ENCODE measurements at places on chromosomes 1 and 21. TPM values are rescaled to one million over a fixed set of nuclear protein-coding genes. Genes with fewer than 3 reads are reported as not detected.

DNA sequence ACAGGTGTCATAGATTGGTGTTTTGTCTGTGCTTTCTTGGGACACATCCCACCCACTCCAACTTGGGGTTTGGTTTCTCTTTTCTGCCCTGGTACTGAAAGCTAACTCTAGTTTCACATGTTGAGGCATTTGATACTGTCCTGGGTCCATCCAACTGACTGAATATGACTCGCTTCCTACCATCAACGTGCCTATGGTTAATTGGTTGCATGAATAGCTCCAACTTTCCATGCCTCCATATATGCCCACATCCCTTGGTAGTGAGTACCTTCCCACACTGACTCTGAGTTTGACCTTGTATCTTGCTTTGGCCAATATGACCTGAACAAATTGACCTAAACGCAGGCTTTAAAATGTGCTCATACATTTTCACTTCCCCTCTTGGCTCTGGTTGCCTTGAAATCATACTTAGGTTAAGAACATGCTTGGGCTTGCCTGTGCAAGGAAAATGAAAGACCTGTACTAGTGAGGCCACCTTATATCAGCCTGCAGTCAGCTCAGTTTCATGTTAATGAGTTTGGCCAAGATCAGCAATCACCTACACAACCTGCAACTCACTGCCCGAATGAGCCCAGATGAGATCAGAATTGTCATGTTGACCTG, 81.0 kb upstream of the KCNK2 start:
- no peak overlapping the region for H3K4me3 ChIP-seq
- peaks cover 2% of the 10 kb centered on the region for H3K4me1 ChIP-seq
- no peak overlapping the region for H3K27ac ChIP-seq
- no peaks in the 10 kb centered on the region for H3K27me3 ChIP-seq

DNA sequence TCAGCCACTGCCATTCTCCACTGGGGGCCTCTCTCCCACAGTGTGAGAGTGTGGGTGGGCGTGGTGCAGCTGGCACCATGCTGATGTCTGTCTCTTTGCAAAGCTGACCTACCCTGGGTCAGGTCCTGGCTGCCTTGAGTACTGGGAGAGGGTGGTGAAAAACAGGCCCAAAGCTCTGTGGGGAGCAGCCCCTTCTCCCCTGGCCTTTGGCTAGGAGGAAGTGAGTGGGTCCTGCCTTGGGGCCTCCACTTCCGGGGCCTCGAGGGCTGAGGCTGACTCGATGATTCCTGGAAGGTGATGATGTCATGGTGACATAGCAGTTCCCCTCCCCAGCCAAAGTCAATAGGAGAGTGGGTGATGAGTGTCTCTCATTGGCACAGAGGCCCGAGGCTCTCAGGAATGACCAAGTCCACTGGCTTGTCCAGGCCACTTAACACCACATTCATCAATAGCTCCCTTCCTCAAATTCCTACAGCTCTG, 53.0 kb downstream of the IER5 start:
- peaks cover 30% of the 10 kb centered on the region for H3K4me1 ChIP-seq
- H3K4me3 ChIP-seq = no peak overlapping the region
- DNase-seq = peak; percentile 95
- no peaks in the 10 kb centered on the region for H3K27me3 ChIP-seq
- H3K36me3 ChIP-seq = no peaks in the 10 kb centered on the region
- peak overlapping the region; percentile 60 for H3K27ac ChIP-seq

GRCh38 chr21:30216041-30216723, at the start of gene CLDN8:
TSS of gene CLDN8 (minus strand) at chr21:30216097. CDS start at chr21:30215925, 172 bp downstream.
- no peak for DNase-seq
- no peaks in the 10 kb centered on the region for H3K4me1 ChIP-seq
- H3K27ac ChIP-seq = no peak within 1 kb of the TSS
- no peaks in the 10 kb centered on the region for H3K36me3 ChIP-seq
- no peaks in the 10 kb centered on the region for H3K27me3 ChIP-seq
- no peak within 1 kb of the TSS for H3K4me3 ChIP-seq

DNA sequence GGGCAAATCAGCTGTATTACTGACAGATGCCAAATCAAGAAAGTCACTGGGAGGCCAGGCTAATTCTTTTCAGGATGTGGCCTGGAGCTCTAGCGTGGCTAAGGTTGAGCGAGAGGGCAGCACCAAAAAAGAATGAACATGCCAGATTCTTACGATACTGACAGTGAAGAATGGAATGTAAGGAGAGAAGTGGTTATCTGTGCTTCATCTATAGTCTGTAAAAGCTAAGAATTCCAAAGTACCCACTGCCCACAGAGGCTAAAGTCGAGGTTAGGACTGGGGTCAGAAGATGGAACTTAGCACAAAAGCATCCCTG, 32.7 kb downstream of the TFAP2E start:
- H3K36me3 ChIP-seq = peaks cover 39% of the 10 kb centered on the region
- H3K4me3 ChIP-seq = no peak overlapping the region
- no peak for DNase-seq
- H3K27ac ChIP-seq = no peak overlapping the region
- H3K4me1 ChIP-seq = peaks cover 2% of the 10 kb centered on the region
- no peaks in the 10 kb centered on the region for H3K27me3 ChIP-seq

DNA sequence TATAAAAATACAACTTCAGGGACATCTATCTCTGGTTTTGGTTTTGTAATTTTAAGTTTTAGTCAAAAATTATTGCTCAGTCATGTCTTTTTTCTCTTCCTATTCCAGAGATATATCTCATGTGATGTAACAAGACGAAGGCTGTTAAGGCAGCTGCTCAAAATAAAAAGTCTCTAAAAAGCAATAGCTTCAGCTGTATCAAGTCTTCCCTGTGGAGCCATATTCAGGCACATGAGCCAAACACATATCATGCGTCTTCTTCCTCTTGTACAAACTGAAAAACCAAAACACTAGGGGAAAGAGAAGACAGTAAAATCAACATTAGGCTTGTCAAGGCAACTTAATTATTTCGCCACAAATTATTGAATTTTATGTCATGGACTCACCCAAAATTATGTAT, 240.7 kb downstream of the NRIP1 start:
- no peak overlapping the region for H3K27ac ChIP-seq
- no peak overlapping the region for H3K4me3 ChIP-seq
- H3K27me3 ChIP-seq = no peaks in the 10 kb centered on the region
- peaks cover 3% of the 10 kb centered on the region for H3K4me1 ChIP-seq
- DNase-seq = no peak
- no peaks in the 10 kb centered on the region for H3K36me3 ChIP-seq

DNA sequence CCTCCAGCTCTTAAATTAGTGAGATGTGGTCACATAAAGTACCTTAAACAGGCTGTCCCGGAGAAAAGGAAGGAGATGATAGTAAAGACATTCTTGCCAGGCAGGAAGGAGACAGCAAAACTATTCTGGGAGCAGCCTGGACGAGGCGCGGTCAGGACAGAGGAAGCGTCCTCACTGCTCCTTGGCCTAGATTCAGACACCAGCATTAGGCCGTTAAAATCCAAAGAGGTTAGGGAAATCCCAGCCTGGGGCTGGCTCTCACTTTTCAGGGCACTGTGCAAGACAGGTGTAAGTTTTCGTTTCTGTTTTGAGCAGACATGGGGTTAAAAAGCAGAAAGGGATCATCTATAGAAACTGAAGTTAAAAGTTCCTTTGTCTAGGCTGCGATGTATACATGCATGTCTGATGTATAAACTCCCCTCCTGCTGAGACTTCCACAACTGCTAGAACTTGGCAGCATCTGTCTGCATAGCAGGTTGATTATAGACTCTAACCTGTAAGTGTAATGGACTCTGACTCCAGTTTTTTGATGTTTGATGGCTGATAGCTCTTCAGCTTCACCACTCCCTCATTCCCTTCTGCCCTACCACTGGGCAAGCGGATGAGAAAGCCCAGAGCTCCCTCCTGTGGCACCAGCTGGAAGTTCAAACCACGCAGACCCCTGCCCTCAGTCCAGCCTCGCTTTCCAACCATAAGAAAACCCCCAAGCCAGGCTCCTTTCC, 21.5 kb downstream of the STPG1 start:
- H3K4me1 ChIP-seq = peaks cover 6% of the 10 kb centered on the region
- H3K4me3 ChIP-seq = no peak overlapping the region
- no peak overlapping the region for H3K27ac ChIP-seq
- no peaks in the 10 kb centered on the region for H3K27me3 ChIP-seq

- peak overlapping the region; percentile 87 for H3K27ac ChIP-seq
- no peak for DNase-seq
- H3K36me3 ChIP-seq = peaks cover 9% of the 10 kb centered on the region
- H3K27me3 ChIP-seq = no peaks in the 10 kb centered on the region
Observed at GRCh38 chr1:36322041-36322785, 1.2 kb downstream of the EVA1B start.

- H3K27ac ChIP-seq = no peak overlapping the region
- no peak for DNase-seq
- no peaks in the 10 kb centered on the region for H3K4me1 ChIP-seq
- H3K27me3 ChIP-seq = no peaks in the 10 kb centered on the region
Observed at GRCh38 chr21:34141373-34141772, 68.0 kb downstream of the MRPS6 start.

- DNase-seq = no peak
- H3K4me1 ChIP-seq = 0 out of 2 replicates have a peak, but pooled peaks cover 2% of the 10 kb centered on the region
- H3K27me3 ChIP-seq = no peaks in the 10 kb centered on the region
- H3K27ac ChIP-seq = no peak overlapping the region
Observed at GRCh38 chr1:170460001-170460400, 72.0 kb upstream of the GORAB start.

- H3K4me1 ChIP-seq = peaks cover 25% of the 10 kb centered on the region
- H3K4me3 ChIP-seq = peak overlapping the region; percentile 90
- DNase-seq = no peak
- H3K27ac ChIP-seq = peak overlapping the region; percentile 75
Observed at GRCh38 chr21:44872323-44872648, 1.2 kb downstream of the PTTG1IP start.

- DNase-seq = no peak
- H3K36me3 ChIP-seq = peaks cover 20% of the 10 kb centered on the region
- H3K27me3 ChIP-seq = no peaks in the 10 kb centered on the region
- peaks cover 4% of the 10 kb centered on the region for H3K4me1 ChIP-seq
- no peak overlapping the region for H3K27ac ChIP-seq
Observed at GRCh38 chr1:183911285-183911684, 106.4 kb downstream of the RGL1 start.

GRCh38 chr21:29386803-29387202, 88.1 kb downstream of the BACH1 start:
- H3K36me3 ChIP-seq = no peaks in the 10 kb centered on the region
- DNase-seq = no peak
- H3K27ac ChIP-seq = no peak overlapping the region

GRCh38 chr1:175960169-175960568, 216.8 kb upstream of the TNR start:
- no peak for DNase-seq
- H3K27me3 ChIP-seq = no peaks in the 10 kb centered on the region
- H3K36me3 ChIP-seq = peaks cover 4% of the 10 kb centered on the region

DNA sequence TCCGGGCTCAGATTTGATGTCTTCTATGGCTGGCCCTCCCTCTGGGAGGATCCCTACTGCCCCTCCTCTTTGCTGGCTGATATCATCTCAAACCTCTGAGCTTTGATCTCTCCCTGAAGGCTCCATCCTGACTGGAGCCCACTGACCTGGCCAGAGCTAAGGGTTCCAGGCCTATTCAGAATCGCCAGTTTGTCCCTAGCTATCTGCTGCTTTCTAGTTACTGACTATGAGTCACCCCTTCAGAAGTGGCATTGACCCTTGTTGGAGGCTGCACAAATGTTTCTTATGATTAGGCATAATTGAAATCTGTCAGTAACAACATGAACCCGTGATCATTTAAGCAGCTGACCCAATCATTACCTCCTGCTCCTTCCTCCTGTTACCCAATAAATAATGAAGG, 87.1 kb downstream of the ABCA4 start:
- no peak for DNase-seq
- no peak overlapping the region for H3K4me3 ChIP-seq
- no peaks in the 10 kb centered on the region for H3K36me3 ChIP-seq
- H3K27me3 ChIP-seq = no peaks in the 10 kb centered on the region
- no peak overlapping the region for H3K27ac ChIP-seq
- H3K4me1 ChIP-seq = peaks cover 22% of the 10 kb centered on the region

DNA sequence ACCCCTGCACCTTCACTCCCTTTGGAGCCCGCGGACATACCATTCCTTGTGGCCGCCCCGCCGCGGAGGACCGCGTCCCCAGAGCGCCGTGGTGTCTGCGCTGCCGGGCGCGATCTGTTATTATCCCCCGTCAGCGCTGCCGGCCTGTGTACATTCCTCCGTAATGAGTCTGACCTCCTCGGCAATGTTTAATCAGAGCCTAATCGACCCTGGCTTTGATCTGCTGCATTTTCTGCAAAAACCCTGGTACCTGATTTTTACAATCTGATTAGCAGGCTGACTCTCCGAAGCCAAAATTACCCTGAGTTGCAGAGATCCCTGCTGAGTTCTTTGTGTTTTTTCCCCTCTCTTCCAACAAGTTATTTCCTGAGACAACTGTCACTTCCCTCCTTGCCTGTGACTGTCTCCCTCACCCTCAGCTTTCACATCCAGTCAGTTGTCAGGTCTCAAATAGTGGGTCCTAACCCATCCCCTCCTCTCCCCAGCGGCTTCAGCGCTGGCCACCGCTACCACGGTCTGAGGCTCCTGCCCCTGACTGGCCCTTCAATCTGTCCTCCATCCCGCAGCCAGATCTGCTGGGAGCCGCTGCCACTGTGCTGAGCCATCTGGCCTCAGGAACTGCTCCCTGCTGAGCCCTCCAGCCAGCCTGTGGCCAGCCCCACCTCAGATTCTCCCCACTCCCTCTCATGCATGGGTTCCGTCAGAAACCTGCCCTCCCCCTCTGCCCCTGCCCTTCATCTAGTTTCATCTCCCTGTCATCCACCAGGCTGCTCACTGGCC, 53.5 kb downstream of the GLIS1 start:
- peaks cover 24% of the 10 kb centered on the region for H3K4me1 ChIP-seq
- no peaks in the 10 kb centered on the region for H3K36me3 ChIP-seq
- no peak overlapping the region for H3K4me3 ChIP-seq
- no peaks in the 10 kb centered on the region for H3K27me3 ChIP-seq
- peak; percentile 45 for DNase-seq

- no peak overlapping the region for H3K27ac ChIP-seq
- no peaks in the 10 kb centered on the region for H3K36me3 ChIP-seq
- H3K4me1 ChIP-seq = peaks cover 4% of the 10 kb centered on the region
Observed at GRCh38 chr1:199029855-199030254, 391.0 kb downstream of the PTPRC start.

DNA sequence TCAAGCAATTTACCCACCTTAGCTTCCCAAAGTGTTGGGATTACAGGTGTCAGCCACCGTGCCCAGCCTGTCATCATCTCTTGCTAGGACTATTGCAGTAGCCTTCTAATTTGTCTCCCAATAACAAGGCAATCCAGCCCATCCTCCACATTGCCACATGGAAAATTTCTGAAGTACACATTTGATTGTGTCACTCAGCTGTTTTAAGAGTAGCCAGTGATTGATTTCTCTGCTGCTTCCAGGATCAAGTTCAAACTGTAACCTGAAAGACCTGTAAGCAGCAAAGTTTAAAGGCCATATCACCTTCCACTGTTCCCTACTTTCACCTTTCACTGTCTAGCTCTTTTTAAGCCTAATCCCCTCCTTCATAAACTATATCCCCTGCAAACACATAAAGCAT, 7.8 kb upstream of the ELK4 start:
- peaks cover 2% of the 10 kb centered on the region for H3K4me1 ChIP-seq
- no peaks in the 10 kb centered on the region for H3K36me3 ChIP-seq
- no peak overlapping the region for H3K27ac ChIP-seq
- no peak overlapping the region for H3K4me3 ChIP-seq

GRCh38 chr1:167645140-167645541, 15.1 kb downstream of the RCSD1 start:
- H3K27me3 ChIP-seq = peaks cover 20% of the 10 kb centered on the region
- no peaks in the 10 kb centered on the region for H3K36me3 ChIP-seq
- H3K4me1 ChIP-seq = no peaks in the 10 kb centered on the region
- no peak overlapping the region for H3K27ac ChIP-seq

Gene OR10J1
- total RNA-seq = not detected

Gene PRAMEF6
- total RNA-seq = not detected

Gene FBXO2
- total RNA-seq = 0.56 TPM

Gene PAPPA2
- 0.18 TPM for total RNA-seq

Gene SYT6
- total RNA-seq = not detected

Gene IL20
- total RNA-seq = not detected

Gene CNIH3
- total RNA-seq = 2.0 TPM

Gene RPS6KA1
- 4.2 TPM for total RNA-seq

Gene ETV3L
- not detected for total RNA-seq
